ENCODE measurements at places on chromosomes 16 and 17.

- DNase-seq = no peak
Observed at GRCh38 chr16:89827383-89828198, 684 bp upstream of the SPIRE2 start.

DNA sequence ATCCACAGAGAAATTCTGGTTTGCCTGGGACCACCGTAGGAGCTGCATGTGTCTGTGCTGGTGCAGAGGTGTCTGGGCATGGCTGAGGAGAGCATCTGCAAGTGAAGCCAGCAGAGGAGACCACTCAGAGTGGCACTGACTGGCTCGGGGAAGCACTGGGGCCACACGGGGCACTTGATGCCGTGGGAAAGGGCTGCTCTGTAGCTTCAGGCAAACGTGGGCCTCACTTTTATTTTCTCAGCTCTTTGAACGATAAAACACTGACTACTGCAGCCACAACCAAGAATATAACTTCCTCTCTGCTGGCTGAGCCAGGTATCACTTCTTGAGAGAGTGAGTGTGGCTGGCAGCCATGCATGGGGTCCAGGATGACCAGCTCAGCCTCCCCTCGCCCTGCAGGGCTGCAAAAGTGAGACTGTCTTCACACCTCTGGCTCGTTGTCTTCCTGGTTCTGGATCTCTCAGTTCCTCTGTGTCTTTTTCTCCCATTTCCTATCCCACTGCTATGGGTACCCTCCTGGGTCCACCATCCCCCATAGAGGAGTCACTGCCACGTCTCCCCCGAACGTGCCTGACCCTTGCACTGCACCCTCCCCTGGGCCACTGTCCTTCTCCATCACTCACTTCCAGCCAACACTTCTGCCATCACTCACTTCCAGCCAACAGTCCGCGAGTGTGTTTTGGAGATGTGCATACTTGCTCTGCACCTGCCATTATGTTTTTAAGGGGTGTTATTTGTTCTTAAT is 201.4 kb upstream of the CHMP6 start:
- peak; percentile 54 for DNase-seq

DNA sequence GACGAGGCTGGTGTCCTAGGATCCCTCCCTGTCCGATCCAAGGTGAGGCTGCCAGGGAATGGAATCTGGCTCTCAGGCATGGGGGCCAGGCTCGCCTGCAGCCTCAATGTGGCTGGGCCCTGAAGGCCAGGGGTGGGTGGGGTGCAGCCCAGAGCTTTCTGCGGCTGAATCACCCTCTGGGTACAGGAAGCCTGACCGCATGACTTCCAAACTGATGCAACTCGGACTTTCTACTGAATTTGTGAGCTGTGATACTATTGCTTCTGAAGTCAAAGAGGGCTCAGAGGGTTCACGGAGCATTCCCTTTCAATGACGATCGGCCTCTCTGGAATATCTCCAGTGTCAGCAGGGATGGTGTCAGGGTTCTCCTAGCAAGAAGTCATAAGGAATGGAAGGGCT is 123.7 kb downstream of the METRNL start:
- DNase-seq = peak; percentile 74

DNA sequence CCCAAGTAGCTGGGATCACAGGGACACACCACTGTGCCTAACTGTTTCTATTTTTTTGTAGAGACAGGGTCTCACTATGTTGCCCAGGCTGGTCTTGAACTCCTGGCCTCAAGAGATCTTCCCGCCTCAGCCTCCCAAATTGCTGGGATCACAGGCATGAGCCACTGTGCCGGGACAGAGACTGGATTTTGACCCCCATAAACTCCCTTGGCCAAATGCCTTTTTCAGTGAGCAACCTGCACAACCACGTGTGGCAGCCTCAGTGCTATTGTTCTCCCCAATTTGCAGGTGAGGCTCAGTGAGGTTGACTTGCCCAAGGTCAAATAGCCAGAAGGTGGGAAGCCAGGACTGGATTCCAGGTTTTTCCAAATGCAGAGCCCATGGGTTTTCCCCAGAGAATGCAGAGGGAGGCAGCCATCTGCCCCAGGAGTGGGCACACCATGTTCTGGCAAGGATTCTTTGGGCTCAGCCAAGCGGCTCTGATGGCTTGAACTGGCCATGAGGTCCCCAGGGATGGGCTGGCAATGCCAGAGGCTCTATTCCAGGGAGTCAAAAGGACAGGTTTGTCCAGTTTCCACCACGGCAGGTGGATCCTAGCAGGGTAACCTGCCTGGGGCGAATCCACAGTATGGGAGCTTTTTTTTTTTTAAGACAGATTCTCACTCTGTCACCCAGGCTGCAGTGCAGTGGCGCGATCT is 1.8 kb downstream of the IL27 start:
- DNase-seq = no peak

- no peak for DNase-seq
Observed at GRCh38 chr17:29133121-29133713, 47.0 kb downstream of the MYO18A start.

- DNase-seq = no peak
Observed at GRCh38 chr16:64657316-64658011, 464.4 kb downstream of the CDH11 start.

- DNase-seq = no peak
Observed at GRCh38 chr17:77842528-77843147, 115.9 kb upstream of the TNRC6C start.
